ENCODE measurements at places on chromosomes 13 and 19.

GRCh38 chr19:14407605-14408484 lies 11.3 kb downstream of the DDX39A start:
- DNase-seq: no peak

DNA sequence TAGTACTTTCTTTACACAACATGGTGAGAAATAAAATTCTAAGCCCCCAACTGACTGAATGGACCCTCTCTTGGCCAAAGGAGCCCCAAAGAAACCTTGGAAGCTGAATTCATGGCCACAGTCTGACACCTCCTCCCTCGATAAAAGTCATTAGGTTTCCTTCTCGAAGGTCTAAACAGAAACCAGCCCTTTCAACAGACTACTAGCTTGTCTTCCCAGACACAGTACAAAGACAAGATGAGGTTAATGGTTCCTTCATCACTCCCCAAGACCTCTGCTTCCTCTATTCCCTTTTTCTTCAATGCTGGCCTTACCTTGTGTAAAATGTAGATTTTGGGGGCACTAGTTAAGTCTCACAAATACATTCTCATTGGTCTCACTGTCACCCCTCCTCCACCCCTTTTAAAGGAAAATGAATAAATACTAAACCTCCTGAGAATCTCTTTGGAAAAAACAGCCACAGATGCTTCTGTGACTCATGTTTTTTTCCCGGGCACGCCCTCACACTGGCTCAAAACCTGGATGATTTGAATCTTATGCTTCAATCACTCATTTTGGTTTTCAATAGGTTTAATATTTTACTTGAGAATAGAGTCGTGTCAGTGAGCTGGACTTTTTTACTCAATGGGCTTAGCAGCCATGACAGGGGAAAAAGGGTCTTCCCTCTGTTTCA lies 65.8 kb upstream of the MED4 start:
- DNase-seq: no peak

DNA sequence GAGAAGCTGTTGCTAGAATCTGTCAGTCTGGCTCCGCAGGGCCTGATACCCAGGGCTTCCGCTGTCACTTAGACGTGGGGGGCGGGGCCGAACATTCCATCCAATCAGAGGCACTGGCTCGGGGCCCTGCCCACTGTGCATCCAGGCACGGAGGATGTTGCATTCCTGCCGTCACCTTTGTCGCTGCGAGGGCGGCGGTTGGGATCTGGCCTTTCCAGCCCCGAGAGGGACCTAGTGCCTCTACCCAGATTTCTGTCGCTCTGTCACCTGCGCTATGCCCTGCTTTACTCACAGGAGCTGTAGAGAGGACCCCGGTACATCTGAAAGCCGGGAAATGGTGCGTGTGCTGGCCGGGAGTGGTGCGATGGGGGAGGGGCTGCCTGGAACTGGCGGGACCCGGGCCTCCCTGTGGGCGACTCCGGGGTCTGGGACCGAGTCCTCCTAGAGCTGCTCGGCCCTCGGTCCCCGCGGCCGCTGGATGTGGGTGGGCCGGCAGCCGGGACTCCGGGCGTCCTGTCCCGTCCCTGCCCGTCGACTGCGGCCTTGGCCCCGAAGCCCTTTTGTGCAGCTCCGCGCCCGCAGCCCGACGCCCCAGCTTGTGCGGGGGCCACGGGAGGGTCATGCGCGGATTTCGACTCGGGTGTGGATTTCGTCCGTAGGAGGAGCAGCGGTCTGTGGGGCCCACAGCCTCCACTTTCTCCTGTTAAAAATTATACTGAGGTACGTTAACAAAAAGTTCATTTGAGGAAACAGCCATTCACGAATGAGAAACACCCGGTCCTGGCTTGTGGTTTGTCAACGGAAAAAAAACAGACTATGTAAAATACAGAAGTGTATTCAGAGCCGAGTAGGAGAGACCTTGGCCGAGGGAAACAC lies at the start of gene ZNF439:
ZNF439 (plus strand) TSS at position 133 of the 876 bp plus-strand sequence; CDS start at position 275, 142 bp downstream.
- peak; percentile 89 for DNase-seq

GRCh38 chr13:71774863-71775262 lies 92.1 kb downstream of the DACH1 start:
- no peak for DNase-seq

DNA sequence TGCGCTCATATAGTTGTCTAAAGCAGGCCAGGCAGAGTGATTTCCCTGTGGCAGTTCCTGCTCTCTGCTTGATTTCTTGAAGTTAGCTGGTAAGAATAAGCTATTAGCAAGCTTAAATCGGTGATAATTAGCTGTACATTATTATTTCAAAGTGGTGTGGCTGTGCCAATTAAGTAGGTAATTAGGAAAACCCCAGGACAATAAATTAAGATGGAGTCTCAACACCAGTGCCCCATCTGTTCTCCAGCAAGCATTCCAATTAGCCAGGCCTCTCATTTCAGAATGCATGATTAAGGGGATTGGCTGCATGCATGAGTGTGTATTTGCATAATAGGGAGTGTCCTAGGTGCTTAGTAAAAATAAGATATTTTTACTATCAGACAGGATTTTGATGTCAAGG lies 342.3 kb downstream of the GPC5 start:
- DNase-seq: no peak

DNA sequence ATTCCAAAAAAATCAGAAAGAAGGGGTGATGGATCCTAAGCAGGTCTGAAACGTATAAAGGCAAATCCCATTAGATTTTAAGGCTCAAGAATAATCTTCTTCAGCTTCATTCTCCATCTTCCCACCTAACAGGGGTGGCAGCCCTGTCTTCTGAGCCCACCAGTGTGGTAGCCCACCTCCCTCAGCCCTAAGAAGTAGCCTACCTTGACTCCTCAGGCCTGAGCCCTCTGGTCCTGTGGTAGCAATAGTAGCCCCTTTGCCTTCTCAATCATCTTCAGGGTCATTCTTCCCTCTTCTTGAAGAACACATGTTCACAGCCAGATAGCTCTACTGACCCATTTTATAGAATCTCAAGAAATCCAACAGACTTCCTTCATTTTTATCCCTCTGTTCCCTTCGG lies 33.7 kb downstream of the N4BP2L2 start:
- no peak for DNase-seq

- peak; percentile 11 for DNase-seq
These were observed 45.3 kb downstream of the KLF2 start for GRCh38 chr19:16369664-16370576.

DNA sequence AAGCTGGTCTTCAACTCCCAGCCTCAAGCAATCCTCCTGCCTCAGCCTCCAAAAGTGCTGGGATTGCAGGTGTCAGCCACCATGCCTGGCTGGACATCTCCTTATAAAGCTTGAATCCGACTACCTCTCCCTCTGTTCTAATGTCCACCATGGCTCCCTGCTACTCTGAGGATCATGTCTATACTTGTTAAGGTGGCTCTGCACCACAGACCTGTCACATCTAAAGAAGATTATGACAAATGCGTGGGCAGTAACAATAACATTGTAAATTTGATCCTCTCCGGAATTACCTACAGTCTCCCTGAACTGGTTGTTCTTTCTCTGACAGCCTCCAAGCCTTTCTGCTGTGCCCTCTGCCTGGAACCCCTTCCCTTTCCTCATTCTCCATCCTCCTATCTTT lies 1.8 kb downstream of the NXNL1 start:
- no peak for DNase-seq
